ENCODE measurements at places on chromosomes 7 and 10.

GRCh38 chr7:135597181-135597925, 39.6 kb downstream of the NUP205 start:
- no peak for DNase-seq

DNA sequence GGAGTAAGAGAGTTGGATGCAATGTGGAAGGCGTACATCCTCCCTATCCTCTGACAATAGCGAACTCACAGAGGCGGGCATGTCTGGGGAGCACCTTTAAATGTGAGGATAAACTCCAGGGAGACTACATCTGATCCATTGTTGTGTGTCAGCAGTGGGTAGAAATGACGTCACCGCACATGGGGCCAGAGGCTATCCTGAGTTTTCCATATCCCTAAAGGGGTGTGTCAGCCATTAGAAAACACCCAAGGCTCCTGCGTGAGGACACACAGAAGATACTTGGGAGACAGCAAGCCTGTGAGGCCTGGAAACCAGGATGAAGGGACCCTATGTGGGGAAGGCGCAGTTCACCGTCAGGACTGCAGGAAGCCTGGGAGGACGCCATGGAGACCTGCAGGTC, 17.2 kb upstream of the CDHR3 start:
- DNase-seq: no peak

- no peak for DNase-seq
Observed at GRCh38 chr7:55133630-55134358, 115.0 kb downstream of the EGFR start.

DNA sequence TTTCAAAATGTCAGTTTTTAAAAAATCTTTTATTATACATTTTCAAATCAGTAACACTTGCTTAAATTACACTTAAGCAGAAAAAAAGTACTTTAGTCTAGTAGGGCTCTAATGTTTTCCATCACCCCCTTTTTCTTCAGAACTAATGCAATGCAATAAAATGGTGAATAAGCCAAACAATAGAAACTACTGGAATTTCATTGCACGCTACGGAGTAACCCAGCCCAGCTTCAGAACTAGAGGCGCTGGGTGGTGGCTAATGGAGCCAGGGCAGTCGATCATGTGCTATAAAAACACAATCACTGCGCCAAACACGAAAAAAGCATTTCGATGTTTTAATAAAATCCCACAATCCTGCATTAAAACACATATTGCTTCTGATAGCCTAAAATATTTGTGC, 59.9 kb upstream of the ODAD2 start:
- DNase-seq: no peak

DNA sequence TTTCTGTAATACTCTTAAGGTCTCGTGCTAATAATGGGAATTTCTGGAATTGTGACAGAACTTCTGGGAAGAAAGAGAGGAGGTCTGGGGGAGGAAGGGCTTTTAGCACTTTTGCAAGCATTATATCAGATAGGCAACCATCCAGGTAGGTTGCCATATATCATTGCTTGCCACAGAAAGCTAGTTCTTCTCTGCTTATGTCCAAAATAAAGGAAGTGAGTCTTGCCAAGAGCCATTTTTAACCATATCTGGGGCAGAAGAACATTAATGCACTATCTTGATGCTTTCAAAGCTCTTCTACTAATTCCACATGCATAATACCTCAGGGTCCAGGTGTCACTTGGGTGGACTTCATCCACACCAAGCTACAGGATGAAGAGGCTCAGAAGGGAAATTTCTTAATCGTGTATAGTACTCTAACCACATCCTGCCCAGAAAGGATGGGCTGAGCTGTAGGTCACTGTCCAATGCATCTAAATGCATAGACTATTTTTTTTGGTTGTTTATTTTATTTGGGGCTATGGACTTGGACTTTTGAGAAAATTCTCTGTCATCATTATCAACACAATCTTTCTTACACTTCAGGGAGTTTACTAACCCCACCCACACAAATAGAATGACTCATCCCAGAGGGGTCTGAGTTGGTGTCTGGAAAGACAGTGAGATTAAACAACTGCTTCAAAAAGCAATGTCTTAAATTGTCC, 68.9 kb upstream of the ADO start:
- DNase-seq: no peak

DNA sequence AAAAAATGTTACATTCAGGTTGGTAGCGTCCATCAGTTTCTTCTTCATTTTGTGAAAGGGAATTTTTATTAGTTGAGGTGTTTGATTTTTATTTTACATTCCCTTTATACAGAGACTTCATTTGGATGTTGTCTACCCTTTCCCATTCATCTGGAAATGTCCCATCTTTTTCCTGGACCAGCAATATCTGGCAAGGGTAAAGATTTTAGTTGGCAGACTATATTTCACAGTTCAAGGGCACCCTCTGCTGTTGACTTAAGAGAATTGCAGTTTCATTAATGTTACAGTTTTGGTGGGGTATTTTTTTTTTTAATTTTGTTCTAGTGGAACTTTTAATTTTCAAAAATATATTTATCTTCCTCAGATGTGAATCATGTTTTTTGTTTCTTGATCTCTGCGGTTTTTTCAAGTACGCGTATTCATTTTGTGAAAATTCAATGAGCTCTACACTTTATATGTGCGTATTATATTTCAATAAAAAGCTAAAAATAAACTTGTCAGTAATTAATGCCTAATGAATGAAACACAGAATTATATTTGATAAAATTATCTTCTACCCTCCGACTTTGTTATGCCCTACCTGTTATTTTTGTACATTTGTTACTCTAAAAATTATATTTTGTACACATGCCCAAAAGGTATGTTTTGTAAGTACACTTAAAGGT, 97.9 kb upstream of the KLF14 start:
- DNase-seq: no peak

DNA sequence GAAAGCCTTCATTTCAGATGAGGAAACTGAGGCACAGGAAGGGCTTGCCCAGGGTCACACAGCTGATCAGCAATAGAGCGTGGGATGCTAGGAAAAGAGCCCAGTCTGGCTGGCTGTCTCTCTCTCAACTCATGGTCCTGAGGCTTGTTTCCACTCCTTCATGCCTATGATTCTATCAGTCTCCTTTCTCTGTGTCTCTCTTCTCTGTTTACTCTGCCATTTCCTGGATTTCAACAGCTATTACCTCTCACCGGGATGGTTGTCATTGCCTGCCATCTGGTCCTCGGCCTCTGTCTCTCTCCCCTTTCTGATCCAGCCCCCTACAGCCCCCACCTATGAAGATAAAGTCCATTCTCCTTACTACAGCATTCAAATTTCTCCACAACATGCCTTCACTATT, 93.3 kb upstream of the AGBL3 start:
- DNase-seq: no peak

DNA sequence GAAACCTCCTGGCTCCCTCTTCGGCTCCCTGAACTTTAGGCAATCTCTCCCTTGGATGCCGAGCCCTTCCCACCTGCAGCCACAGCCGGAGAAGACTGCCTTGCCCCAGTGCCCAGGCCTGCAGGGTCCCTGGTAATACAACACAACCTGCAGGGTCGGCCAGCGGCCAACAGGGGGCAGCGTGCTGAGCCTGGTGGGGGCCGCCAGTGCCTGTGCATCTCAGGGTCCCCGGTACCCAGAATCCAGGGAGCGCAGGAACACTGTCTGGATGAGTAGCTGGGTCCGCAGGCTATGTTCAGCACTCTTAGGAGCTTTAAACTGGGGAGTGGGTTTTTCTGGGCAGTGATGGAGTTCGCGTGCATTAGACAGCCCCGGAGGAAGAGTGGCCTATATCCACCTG, 17.5 kb upstream of the C10orf71 start:
- DNase-seq: no peak

GRCh38 chr7:43876241-43876640, 6.9 kb upstream of the MRPS24 start:
- no peak for DNase-seq

GRCh38 chr7:150514748-150515222, at the start of gene GIMAP7:
TSS of gene GIMAP7 (plus strand) at chr7:150514872. CDS start at chr7:150519975, 5,103 bp downstream.
- no peak for DNase-seq

DNA sequence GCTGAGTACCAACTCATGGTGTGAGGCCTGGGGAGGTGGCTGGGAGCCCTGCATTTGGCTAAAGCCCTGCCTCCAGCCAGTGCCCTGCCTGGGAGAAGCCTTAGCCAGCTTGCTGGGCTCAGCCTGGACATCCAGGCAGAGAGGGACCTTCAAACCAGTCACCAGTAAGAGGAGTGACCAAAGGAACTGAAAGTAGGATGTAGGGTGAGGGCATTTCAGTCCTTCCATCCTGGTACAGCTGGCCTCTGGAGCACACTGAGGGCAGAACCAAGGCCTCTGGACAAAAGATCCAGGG, 124.8 kb downstream of the ADCY1 start:
- DNase-seq: no peak

DNA sequence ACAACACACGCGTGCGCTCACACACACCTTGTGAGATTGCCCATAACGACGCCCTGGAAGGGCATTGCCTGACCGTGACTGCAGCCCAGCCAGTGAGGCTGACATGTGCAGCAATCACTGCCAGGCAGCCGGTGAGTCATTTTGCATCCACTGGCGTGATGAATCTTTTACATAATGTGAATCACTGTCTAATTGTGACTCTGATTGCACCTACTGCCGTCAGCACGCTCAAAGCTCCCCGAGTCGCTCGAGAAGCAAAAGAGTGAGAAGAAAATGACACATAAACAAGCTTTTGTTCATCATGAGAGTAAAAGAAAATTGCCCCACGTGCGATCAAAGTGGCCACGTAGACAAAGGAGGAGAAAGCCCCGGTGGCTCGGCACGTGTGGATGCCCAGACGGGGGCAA, 117.4 kb upstream of the PFKP start:
- DNase-seq: no peak

GRCh38 chr7:119010635-119011034, 786.1 kb downstream of the ANKRD7 start:
- no peak for DNase-seq

DNA sequence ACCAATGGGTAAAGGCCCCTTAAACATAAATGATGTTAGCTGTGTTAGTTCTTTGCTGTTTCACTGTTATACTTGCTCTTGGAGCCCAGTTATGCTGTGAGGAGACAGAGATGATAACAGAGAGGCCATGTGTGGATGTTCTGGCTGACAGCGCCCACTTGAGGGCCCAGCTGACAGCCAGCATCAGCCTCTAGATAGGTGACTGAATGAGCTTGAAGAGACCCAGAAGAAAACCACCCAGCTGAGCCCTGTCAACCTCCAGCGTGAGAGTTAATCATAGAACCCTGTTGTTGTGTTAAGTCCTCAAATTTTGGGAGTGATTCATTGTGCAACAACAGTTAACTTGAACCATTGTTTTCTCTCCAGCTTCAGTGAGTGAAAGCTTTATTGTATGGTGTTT, 91.7 kb downstream of the GLRX3 start:
- no peak for DNase-seq

DNA sequence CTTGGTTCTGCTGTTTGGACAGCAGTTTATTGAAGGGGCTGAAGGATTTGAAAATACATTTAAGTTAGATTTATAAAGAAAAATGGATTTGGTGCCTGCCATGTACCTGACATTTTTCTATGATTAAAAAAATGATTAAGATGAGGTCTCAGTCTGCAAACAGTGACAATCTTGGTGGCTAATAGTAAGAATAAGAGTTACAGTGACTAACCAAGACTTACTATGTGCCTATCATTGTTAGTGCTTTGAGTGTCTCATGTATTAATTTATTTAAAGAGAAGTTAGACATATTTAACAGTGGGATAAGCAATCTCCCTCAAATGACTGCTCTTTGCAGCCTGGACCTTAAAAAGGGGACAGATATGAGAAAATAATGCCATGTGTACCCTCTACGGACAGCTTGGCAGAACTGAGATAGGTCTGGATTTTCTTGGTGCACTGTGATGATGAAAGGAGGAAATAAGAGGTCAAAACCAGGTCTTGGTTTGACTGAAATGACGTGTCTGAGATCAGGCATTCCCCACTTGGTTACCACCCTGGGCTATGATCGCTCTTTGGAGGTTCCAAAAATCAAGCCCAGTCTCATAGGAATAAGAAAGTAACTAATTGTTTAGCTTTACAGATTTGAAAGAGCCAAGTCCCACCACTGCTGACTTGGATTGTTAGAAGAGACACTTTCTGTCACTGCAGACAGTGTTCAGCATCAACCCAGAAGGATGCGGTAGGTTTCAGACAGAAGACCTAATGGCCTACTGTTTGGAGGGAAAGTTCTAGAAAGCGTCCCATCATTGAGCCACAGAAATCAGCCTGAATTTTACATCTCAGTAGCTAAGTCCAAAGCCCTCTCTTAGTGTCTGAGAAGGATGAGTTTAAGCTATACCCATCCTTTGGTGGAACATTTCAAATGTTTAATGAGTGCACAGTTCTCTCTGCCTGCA, 2.1 kb downstream of the CASP7 start:
- no peak for DNase-seq

DNA sequence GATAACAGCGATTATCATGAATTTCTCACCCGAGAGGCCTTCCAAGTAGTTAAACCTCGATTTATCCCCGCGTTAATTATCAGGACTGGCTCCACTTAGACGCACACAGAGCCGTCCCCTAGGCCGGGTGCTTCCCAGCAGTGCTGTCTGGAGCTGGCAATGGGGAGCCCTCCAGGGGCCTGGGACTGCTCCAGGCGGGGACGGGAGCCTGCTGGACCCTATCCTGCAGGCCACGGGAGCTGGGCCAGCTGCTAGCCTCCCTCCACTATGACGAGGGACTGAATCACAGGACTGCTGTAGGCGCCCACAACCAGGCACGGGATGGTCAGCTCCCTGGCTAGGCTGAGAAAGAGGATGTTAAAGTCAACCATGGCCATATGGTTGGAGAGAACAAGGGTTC, 229.1 kb downstream of the ELFN1 start:
- no peak for DNase-seq

- DNase-seq: no peak
Observed at GRCh38 chr10:23362879-23363792, 18.5 kb upstream of the C10orf67 start.

GRCh38 chr10:69912589-69912988, 110.9 kb downstream of the COL13A1 start:
- DNase-seq: no peak

DNA sequence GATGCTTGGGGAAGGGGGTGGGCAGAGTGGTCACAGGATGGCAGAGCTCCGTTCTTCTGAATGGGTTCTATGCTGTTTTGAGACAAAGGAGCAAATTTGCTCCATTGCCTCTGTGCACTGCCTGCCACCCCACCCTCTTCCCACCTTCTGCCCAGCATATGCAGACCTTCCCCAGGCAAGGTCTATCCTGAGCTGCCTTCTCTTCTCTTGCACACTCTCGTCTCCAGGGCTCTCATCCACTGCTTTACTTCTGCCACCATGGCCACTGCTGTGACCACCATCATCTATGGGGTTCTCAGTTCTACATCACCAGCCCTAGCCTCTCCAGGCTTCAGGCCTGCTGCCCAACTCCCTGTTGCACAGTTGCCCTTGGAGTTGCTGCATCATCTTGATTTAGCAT, 230.4 kb downstream of the TMEM178B start:
- DNase-seq: no peak
